ENCODE measurements at places on chromosomes 11 and 22. TPM values are rescaled to one million over a fixed set of nuclear protein-coding genes. Genes with fewer than 3 reads are reported as not detected.

The BATF2 gene
- not detected for total RNA-seq

The SYT12 gene
- 0.64 TPM for total RNA-seq

DNA sequence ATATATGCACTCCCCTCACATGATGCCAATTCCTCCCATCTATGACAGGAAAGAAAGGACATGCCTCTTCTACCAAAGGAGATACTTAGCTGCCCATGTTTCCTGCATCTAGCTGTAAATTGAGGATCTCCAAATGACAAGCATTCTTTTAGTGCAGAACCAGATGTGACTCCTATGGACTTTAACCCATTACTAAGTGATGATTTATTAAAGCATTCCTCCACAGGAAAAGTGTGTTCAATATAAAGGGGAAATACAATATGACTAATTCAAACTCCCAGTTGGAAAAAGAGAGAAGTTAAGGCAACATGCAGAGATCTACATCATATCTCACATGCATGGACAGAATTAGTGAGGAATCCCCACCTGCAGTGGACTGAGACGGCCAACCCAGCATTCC, 221.3 kb downstream of the FAM76B start:
- H3K4me3 ChIP-seq: no peak overlapping the region
- H3K36me3 ChIP-seq: no peaks in the 10 kb centered on the region
- H3K27ac ChIP-seq: no peak overlapping the region
- DNase-seq: no peak

DNA sequence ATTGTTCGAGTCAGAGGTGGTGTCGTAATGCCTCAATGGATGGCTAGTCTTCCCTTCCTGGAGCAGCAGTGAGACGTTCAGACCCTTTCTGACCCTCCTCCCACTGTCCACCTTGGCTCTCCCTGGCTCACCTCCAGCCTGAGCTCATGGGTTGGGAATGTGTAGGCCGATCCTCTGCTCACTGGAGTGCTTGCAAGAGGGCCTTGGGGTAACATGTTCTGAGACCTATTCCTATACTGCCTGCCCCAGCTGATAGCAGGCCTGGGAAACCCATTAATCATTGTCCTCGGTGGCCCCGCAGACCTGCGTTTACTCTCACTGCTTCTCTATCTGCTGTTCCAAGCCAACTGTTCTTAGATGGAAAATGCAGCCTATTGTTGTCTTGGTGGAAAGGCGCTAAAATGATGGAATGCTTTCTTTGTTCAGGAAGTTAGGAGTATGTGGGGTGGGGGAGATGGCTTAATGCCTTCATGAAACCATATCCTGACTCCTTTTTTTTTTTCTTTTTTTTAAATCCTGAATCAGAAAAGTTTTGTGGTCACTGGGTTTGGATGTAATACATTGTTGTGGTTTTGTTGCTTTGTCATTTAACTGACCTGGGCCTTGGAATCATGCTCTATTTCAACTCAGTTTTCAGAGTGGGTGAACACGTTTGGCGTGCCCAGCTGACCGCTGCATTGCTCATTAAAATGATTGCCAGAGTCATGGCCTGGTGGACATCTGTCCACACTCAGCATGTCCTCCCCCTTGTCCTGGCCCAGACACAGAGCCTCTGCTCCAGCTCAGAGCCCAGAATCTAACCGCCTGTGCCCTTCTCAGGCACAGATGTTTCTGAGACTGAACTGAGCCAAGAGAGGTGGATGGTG, 72.5 kb downstream of the MICAL2 start:
- H3K27me3 ChIP-seq: no peaks in the 10 kb centered on the region
- no peaks in the 10 kb centered on the region for H3K36me3 ChIP-seq
- no peak overlapping the region for H3K4me3 ChIP-seq
- H3K4me1 ChIP-seq: peaks cover 22% of the 10 kb centered on the region
- H3K27ac ChIP-seq: no peak overlapping the region

DNA sequence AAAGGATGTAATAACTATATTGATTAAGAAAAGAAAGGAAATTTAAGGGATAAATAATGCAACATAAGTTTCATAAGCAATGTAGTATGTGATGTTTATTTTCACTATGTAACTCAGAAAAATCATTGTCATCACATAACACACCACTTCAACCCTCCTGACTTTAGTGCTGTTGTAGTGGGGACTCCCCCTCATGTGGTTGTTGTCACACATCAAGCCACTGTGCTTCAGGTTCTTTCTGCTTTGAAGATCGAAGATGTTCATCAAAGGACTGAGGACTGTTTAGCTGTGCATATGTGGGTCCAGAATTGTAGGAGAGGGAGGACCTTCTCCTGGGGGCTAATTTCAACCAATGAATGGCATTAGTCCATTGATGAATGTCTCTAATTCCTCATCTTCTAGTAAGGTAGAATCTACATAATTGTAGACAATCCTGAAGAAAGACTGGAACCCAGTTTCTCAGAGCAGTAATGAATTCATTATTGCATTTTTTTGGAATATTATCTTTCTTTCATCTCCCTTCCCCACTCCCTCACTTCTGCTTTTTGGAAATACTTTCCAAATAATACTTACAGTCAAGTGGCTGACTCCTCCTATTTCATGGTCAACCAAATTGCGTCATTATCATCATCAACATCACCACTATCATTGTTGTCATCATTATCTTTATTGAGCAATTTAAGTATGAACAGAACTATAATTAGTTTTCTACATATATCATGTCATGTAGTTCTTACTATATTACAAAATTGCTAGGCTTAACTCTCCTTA, 9.8 kb upstream of the CARD16 start:
- no peaks in the 10 kb centered on the region for H3K36me3 ChIP-seq
- H3K4me3 ChIP-seq: no peak overlapping the region
- no peaks in the 10 kb centered on the region for H3K27me3 ChIP-seq
- no peaks in the 10 kb centered on the region for H3K4me1 ChIP-seq
- no peak for DNase-seq

- H3K4me1 ChIP-seq: no peaks in the 10 kb centered on the region
- DNase-seq: no peak
- no peaks in the 10 kb centered on the region for H3K36me3 ChIP-seq
Measured at GRCh38 chr11:64753380-64754123, 6.2 kb downstream of the PYGM start.

DNA sequence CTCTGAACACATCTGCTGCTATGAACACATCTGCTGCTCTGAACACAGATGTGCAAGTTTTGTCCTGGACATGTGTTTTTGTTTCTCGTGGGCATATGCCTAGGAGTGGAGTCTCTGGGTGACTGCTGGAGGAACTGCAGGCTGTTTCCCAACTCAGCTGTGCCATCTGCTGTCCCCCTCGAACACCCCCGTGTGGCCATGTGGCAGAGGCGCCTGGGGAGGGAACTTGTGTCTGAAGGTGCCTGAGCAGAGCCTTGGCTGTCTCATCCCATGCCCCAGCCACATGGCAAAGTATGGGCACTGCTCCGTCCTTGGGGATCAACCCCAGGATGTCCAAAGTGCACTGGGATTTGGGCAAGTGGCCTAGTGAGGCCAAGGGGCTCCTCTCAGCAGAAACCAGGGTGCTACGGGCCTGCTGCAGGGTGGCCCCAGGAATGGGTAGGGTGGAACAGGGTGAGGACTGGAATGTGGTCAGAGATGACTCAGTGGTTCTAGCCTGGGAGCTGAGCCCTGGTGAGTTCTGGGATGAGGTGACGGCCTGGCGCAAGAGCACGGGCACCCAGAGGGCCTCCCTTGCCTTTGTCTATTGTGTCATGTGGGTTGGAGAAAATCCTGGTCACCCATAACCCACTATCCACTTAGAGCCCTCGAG, 14.7 kb downstream of the GATD1 start:
- H3K27ac ChIP-seq: peak overlapping the region; percentile 69
- H3K27me3 ChIP-seq: no peaks in the 10 kb centered on the region
- H3K36me3 ChIP-seq: peaks cover 83% of the 10 kb centered on the region
- DNase-seq: no peak

- no peak overlapping the region for H3K4me3 ChIP-seq
- H3K36me3 ChIP-seq: no peaks in the 10 kb centered on the region
- no peaks in the 10 kb centered on the region for H3K27me3 ChIP-seq
- H3K4me1 ChIP-seq: no peaks in the 10 kb centered on the region
Measured at GRCh38 chr11:42571878-42572610, 739.8 kb upstream of the API5 start.

The CLNS1A gene
- total RNA-seq: 88.1 TPM

DNA sequence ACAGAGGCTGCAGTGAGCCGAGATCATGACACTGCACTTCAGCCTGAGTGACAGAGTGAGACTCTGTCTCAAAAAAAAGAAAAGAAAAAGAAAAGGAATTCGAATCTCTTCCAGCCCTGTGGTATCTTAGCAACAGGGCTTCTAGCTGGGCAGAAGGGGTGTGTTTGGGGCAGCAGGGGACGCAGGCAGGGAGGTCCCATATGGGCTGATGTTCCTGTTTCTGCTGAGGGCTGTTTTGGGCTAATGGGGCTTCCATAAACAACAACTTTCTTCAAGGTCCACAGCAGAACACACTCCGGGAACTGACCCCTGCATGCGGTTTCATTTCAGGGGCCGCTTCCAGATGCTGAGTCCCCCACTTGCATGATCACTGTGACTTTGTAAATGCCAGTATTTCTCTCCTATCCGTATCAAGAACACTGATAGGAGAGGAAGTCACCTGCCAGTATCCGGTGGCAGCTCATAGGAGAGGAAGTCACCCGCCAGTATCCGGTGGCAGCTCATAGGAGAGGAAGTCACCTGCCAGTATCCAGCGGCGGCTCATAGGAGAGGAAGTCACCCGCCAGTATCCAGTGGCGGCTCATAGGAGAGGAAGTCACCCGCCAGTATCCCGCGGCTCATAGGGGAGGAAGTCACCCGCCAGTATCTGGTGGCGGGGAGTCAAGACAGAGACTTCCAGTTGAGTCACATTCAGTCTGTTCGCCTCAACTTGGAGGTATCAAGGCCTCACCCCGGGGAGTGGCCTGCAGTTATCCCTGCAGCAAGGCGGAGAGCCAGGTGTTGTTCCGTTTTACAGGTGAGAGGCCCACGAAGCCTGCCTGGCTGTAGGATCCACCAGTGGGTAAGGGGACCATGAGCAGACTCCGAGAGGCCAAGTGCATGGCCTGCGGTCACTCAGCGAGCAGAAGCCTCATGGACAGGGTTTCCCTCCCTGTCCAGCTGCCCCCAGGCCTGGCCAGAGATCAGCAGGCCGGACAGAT, 8.3 kb upstream of the FGF19 start:
- peaks cover 1% of the 10 kb centered on the region for H3K4me1 ChIP-seq
- no peak overlapping the region for H3K4me3 ChIP-seq
- H3K36me3 ChIP-seq: no peaks in the 10 kb centered on the region
- no peak overlapping the region for H3K27ac ChIP-seq
- no peak for DNase-seq
- peaks cover 38% of the 10 kb centered on the region for H3K27me3 ChIP-seq

The TXN2 gene
- 54.1 TPM for total RNA-seq

The NLRP10 gene
- total RNA-seq: 12.9 TPM

GRCh38 chr11:3684129-3684818, 13.1 kb upstream of the CHRNA10 start:
- DNase-seq: no peak
- H3K4me3 ChIP-seq: no peak overlapping the region
- peaks cover 97% of the 10 kb centered on the region for H3K36me3 ChIP-seq
- H3K4me1 ChIP-seq: no peaks in the 10 kb centered on the region
- no peaks in the 10 kb centered on the region for H3K27me3 ChIP-seq

DNA sequence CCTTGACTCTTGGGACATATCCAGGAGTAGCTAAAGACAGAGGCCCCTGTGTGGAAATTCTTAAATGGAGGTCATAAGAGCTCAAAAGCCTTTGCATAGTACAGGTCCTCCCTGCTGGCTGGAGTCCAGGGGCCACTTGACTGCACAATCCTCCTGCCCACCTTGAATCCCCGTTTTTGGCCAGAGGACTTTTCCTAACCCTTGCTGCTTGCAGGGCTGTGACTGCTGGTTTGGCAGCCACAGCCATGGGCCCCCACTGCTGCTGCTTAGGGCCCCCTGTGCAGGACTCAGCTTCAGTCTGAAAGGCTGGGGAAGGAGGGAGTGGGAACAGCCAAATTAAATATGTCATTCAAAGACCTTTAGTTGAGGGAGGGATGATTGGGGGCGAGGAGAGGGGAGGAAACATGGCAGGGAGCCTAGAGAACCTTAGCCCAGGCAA, 33.4 kb downstream of the ARHGAP1 start:
- H3K27ac ChIP-seq: peak overlapping the region; percentile 60
- H3K27me3 ChIP-seq: no peaks in the 10 kb centered on the region
- H3K4me1 ChIP-seq: peaks cover 8% of the 10 kb centered on the region
- peaks cover 98% of the 10 kb centered on the region for H3K36me3 ChIP-seq
- peak; percentile 46 for DNase-seq
- no peak overlapping the region for H3K4me3 ChIP-seq
